Stimulated activated CD8-positive, alpha-beta memory T cell treated with anti-CD3 and anti-CD28 coated beads, Interleukin-7, amount 100 ng/mL, for 1 hour (primary cell): ENCODE measurements at places on chromosomes 13 and 19.

GRCh38 chr19:33629826-33630375 lies 8.1 kb downstream of the CHST8 start:
- no peak for DNase-seq

- DNase-seq = no peak
These were observed 55.7 kb upstream of the IL17D start for GRCh38 chr13:20647758-20648157.

GRCh38 chr13:45966715-45967114 lies 85.8 kb downstream of the ZC3H13 start:
- no peak for DNase-seq

DNA sequence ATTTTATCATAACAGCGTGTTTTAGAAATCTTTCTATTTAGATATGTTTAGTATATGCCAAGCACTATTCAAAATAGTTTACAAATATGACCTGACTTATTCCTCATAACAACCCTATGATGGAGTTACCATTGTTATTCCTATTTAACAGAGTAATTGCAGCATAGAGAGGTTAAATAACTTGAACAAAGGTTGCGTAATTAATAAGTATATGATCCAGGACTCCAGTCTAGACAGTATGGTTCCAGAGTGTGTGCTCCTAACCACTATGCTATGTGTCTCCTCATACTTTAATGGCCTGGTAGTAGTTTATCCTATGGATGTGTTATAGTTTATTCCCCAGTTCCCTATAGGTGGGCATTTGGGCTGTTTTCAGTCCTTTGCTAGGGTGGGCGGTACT lies 145.3 kb downstream of the PAN3 start:
- DNase-seq = no peak

DNA sequence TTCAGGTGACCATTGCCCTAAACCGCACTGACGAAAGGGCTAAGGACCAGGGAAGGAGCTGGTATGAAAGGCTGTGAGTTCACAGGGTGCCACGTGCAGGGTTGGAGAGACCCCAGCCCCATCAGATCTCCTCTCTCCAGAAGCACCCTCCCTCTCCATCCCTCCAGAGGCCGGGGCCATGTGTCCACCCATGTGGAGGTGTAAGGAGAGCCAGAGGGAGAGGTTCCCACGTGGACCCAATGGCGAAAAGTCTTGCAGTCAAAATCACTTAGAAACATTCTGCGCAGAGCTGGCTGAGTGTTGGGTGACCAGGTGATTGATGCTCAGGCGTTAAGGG lies 168.3 kb downstream of the COL4A1 start:
- no peak for DNase-seq

- DNase-seq = no peak
These were observed 376.5 kb downstream of the KLF12 start for GRCh38 chr13:73757481-73758233.

GRCh38 chr19:46515879-46516350 lies 20.2 kb upstream of the PNMA8B start:
- no peak for DNase-seq

DNA sequence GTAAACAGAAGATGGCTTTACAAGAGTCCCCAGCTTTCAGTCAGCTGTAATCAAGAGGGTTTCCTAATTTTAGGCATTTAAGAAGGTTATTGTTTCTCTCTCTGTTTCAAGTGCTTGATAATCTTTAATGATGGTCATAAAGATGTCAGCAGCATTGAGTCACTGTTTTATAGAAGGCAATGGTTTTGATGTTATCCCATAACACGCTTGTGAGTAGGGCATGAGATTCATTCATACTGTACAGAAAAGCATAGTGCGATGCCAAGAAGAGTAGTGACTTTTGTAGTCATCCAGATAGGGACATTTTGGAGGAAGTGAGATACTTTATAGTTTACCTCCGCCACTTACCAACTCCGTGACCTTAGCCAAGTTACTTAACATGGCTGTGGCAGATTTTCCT lies 364.2 kb upstream of the SLC10A2 start:
- no peak for DNase-seq

GRCh38 chr13:42611086-42611779 lies 37.3 kb downstream of the TNFSF11 start:
- no peak for DNase-seq

GRCh38 chr19:29841559-29842367 lies 30.0 kb downstream of the CCNE1 start:
- no peak for DNase-seq

DNA sequence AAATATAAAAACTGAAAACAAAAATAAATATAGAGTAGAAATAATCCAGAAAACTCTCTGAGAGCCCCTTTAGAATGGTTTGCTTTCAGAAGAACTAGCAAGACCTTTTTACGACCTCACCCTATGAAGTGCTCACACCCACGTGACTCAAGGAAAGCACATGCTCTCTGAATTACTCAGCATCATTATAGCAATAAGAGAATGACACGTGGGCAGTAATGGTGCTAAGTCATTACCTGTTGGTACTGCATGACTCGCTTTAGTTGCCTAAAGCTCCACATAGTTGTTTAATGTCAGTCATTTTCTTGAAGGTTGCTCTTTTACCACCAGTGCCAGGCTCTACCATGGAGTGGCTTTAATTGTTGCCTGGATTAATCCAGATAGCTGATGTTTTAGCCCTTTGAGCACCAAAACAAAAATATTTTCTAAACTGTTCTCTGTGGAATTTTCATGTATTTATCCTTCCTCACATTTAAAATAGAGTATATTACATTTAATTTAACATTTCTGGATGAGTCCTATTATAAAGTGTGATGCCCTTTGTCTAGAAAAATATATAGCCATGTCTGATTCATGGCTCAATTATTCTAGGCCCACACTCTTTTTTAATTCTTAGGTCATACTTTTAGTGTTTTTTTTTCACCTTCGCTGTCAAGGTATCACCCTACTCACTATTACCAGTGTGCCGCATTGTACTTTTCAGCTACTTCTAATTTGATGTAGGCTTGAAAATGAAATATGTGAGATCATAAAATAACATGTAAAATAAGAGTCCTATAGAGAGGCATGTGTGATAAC lies 56.8 kb downstream of the THSD1 start:
- no peak for DNase-seq

- DNase-seq = no peak
These were observed 12.3 kb downstream of the FGF9 start for GRCh38 chr13:21683034-21683733.

- peak; percentile 48 for DNase-seq
These were observed 7.6 kb downstream of the CAPN12 start for GRCh38 chr19:38736413-38737280.

- DNase-seq = no peak
These were observed 1297.4 kb upstream of the MIR17HG start for GRCh38 chr13:90049989-90050671.

- no peak for DNase-seq
These were observed 68.8 kb downstream of the ZNF536 start for GRCh38 chr19:30441011-30441410.

- DNase-seq = no peak
These were observed 805.6 kb upstream of the ARGLU1 start for GRCh38 chr13:107373551-107373950.
